Purkinje cell (primary cell): ENCODE measurements at places on chromosomes 12 and 14. TPM values are rescaled to one million over a fixed set of nuclear protein-coding genes. Genes with fewer than 3 reads are reported as not detected.

Gene FAM186B
- 0.24 TPM in 1 of 2 replicates, not detected in the other for polyA plus RNA-seq

Gene C1R
- polyA plus RNA-seq = 0.78 and 8.0 TPM in 2 replicates

Gene DERA
- polyA plus RNA-seq = 1.2 and 15.6 TPM in 2 replicates

Gene POLE
- 0.31 TPM in 1 of 2 replicates, not detected in the other for polyA plus RNA-seq

Gene OASL
- polyA plus RNA-seq = 0.22 TPM in 1 of 2 replicates, not detected in the other

Gene TAS2R43
- not detected in 2 replicates for polyA plus RNA-seq

Gene GAS2L3
- polyA plus RNA-seq = 0.90 and 2.9 TPM in 2 replicates

Gene NDRG2
- polyA plus RNA-seq = 35.9 and 44.4 TPM in 2 replicates

Gene TSPAN19
- polyA plus RNA-seq = 5.3 and 9.8 TPM in 2 replicates

Gene SP7
- polyA plus RNA-seq = not detected in 2 replicates

Gene PPFIBP1
- 0.10 and 9.7 TPM in 2 replicates for polyA plus RNA-seq

Gene KRT85
- not detected in 2 replicates for polyA plus RNA-seq

Gene P2RX2
- polyA plus RNA-seq = not detected in 2 replicates

Gene SH2B3
- 0.16 and 0.21 TPM in 2 replicates for polyA plus RNA-seq

Gene BDKRB1
- not detected in 2 replicates for polyA plus RNA-seq
